CD4-positive, alpha-beta T cell treated with Interleukin-12 subunit alpha and Interleukin-12 subunit beta, for 1 hour (primary cell): ENCODE measurements at places on chromosomes 4 and X.

DNA sequence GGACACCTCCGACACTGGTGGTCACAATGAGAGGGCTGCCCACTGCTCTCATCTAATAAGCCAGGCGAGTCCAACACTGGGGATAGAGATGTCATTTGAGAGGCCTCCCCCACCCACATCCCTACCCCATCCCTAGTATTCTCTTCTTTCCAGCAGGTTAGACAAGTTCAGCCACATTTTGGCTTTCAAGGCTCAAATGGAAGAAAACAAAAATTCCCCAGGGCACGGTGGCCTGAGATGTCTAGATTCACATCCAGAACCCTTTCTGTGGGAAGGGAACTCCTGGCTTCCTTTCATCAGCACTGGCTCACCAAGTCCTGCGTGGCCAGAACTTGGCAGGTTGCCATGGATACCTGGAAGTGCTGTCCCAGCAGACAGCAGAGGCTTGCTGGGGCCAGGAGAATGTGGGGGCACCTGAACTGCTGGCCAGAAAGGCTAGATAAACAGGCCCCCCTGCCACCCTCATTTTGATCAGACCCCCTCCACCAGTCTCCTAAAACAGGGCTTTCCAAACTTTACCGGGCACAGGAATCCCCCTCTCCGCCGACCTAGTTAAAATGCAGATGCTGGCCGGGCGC, 1.3 kb upstream of the NYX start:
- DNase-seq, result no peak

DNA sequence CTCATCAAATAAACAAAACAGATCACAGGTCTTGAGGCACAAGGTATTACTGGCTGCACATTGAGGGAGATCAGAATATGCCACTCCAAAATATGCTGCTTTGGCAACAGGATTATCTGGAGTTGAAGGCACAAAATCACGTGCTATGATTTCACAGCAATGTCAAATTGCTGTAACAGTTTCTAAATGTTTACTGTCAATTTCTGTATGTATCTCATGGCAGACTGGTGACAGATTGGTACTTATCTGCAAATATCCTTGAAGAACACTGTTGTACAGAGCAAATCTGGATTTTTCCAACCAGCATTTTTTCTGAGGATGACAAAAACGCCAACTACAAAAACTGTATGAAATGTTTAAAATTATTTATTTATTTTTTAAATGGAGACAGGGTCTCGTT, 26.7 kb downstream of the GPR82 start:
- DNase-seq, result no peak

GRCh38 chr4:130545171-130545570, 1449.2 kb downstream of the C4orf33 start:
- DNase-seq, result no peak

DNA sequence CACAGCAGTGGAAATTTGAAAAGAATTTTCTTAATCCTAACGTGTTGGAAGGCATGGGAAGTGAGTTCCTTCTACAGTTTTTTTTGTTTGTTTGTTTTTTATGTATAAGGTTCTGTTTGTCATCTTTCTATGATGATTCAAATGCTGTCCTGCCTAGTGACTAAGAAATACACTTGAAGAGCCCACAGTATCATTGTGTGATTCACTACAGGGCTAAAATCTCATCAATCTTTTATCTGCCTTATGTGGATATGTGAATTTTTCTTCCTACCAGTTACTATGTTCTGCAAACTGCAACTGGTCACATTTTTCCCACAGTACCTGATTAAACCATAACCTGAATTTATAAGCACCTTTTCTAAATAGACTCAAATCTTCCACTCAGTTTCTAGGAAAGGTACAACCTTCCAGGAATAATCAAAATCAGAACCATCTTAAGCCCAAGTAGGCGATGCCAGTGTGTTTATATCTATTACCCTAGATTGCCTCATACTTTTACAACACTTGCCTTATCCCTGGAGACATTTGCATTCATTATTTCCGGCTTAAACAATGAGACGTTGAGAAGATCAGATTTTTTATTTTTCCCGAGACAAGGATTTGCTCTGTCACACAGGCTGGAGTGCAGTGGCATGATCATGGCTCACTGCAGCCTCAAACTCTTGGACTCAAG, 214.6 kb upstream of the GALNT7 start:
- no peak for DNase-seq

DNA sequence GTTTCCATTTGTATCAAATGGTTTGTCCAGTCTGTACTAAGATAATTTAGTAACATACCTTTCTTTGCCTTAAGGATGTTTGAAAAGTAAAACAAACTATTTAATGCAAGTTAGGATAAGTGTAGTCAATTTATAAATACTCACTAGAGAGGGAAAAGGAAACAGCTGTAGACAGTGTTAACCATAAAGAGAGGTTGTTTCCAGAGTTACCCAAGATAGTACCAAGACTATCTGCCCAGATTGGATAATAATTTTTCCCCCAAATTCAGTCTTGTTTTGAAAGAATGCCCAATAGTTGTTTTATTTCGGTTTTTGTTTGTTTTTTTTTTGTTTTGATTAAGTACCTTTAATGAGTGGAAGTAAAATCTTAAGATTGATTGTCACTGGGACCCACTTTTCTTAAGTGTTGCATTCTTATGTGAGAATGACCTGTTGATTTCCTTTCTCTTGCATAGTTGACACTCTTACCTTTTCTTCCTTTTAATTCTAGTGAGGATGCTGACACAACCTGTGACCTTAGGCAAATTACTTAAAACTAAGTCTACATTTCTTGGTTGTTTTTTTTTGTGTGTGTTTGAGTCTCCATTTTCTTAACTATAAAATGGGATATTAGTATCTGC, 12.8 kb downstream of the AFF1 start:
- no peak for DNase-seq

- no peak for DNase-seq
Observed at GRCh38 chr4:67055319-67055718, 490.0 kb downstream of the CENPC start.

GRCh38 chrX:13389501-13389900, 69.6 kb upstream of the ATXN3L start:
- no peak for DNase-seq

- no peak for DNase-seq
Observed at GRCh38 chr4:32140636-32141035, 1420.5 kb downstream of the PCDH7 start.

- DNase-seq, result no peak
Observed at GRCh38 chr4:77849278-77849965, 13.2 kb upstream of the MRPL1 start.

- no peak for DNase-seq
Observed at GRCh38 chr4:114209584-114209983, 230.1 kb upstream of the ARSJ start.

GRCh38 chr4:48756689-48757220, 23.3 kb downstream of the FRYL start:
- DNase-seq, result no peak

DNA sequence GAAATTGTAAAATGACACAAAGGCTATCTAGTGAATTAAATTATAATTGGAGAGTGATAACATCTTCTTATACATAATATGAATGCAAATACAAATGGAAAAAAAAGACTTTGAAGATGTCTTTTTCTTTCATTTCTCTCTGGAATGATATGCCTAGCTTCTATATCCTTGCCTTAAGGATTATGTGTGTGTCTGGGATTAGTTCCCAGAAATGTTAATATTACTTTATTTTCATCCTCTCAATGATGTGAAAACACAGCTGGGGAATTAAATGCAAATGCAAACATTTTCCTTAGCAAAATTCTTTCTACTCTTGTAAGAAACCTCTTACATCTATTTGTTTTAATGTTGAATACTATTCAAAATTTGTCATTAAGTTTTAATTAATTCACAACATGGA, 441.9 kb downstream of the FSTL5 start:
- DNase-seq, result no peak

GRCh38 chr4:7412554-7412912, 22.2 kb downstream of the PSAPL1 start:
- DNase-seq, result no peak

DNA sequence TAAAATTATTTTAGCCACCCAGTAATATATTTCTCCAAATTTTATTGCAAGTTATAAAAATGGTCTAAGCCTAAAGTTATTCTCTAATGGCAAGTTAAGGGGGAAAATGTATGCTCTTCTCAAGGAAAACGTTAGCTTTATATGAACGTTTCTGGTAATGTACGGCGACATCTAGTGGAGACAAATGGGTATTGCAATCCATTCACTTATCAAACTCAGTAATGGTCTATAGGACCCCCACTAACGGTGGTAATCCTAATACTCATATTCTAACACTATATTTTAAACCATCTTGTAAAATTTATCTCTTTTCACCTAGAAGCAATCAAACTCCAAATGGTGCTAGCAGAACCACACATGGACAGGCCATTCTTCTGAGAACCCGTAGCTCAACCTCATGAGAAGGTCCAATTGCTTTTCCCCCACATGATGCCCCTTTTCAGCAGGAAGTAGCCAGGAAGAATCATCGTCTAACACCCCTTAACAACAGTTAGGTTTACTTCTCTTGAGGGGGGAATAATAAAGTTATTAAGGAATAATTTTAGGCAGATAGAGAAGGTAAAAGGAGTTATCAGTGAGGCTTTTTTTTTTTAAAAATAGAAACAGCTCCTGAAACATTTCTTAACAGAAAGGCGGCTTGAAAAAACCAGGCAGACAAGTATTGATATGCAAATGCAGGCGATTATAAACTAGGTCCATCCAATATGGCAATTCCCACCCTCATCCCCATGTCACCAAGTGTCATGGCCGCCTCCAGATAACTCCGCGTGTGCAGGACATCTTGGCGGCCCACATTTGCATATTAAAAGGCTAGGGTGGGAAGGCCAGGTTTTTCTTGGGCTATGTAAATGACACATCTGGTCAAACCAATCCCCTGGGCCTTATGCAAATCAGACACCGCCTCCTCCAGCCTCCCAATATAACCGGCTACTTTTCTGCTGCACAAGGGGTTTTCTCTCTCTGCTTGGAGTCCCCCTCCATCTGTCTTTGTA, 35.0 kb downstream of the NUDT11 start:
- peak; percentile 29 for DNase-seq

- no peak for DNase-seq
Observed at GRCh38 chr4:2713337-2713736, 42.8 kb downstream of the TNIP2 start.

DNA sequence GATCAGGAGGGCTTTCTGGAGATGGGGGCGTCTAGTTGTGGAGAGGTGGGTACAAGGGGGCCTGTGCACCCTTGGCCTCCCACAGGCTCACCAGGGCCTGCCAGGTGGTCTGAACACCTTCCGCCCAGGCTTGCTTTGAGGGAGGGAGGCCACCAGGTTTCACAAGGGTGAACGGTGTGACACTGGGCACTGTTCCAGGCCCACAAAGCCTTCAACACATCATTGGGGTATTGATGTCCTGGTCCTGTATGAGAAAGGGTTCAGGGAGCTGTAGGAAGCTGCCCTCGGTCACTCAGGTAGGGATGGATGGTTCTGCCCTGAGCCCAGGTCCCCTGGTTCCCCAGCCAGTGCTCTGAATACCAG, 6.0 kb downstream of the HTRA3 start:
- DNase-seq, result no peak

GRCh38 chr4:158860856-158861255, 92.0 kb downstream of the FNIP2 start:
- DNase-seq, result no peak
